Activated CD4-positive, alpha-beta memory T cell treated with anti-CD3 and anti-CD28 coated beads for 36 hours (primary cell): ENCODE measurements at places on chromosomes 13 and 19. TPM values are rescaled to one million over a fixed set of nuclear protein-coding genes. Genes with fewer than 3 reads are reported as not detected.
A peak's percentile ranks its signal among the peaks of the same experiment; 100 is the strongest.

The CCL25 gene
- total RNA-seq: not detected

The ONECUT3 gene
- not detected for total RNA-seq

The TIMM44 gene
- total RNA-seq: 68.5 TPM

The ADAMTSL5 gene
- total RNA-seq: 1.9 TPM

The KIR3DL1 gene
- total RNA-seq: not detected

DNA sequence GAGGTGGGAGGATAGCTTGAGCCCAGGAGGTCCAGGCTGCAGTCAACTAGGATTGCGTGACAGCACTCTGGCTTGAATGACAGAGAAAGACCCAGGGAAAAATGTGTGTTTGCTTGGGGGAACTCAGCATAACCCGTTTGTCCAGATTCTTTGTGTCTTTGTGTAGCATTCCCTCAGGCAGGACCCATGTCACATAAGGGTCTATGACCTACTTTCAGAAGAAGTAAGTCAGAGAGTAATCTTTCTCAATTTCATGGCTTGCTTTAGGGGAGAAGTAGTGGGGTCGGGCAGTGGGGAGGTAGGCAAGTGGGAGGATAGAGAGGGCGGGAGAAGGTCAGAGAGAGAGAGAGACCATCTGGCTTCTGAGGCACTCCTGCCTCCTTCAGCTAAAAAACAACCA is 11.9 kb upstream of the PSPC1 start:
- H3K27ac ChIP-seq: no peak overlapping the region
- H3K27me3 ChIP-seq: no peaks in the 10 kb centered on the region
- no peaks in the 10 kb centered on the region for H3K36me3 ChIP-seq
- H3K4me3 ChIP-seq: no peak overlapping the region
- no peak for DNase-seq
- H3K4me1 ChIP-seq: no peaks in the 10 kb centered on the region

- H3K36me3 ChIP-seq: no peaks in the 10 kb centered on the region
- H3K27me3 ChIP-seq: peaks cover 6% of the 10 kb centered on the region
- no peak overlapping the region for H3K4me3 ChIP-seq
Observed at GRCh38 chr13:109226631-109227030, 559.8 kb downstream of the IRS2 start.

GRCh38 chr19:1471515-1472160 is 7.4 kb downstream of the C19orf25 start:
- H3K4me3 ChIP-seq: no peak overlapping the region
- no peak overlapping the region for H3K27ac ChIP-seq
- peaks cover 9% of the 10 kb centered on the region for H3K4me1 ChIP-seq

- peaks cover 5% of the 10 kb centered on the region for H3K27me3 ChIP-seq
- no peak for DNase-seq
- H3K36me3 ChIP-seq: no peaks in the 10 kb centered on the region
- H3K27ac ChIP-seq: no peak overlapping the region
- no peak overlapping the region for H3K4me3 ChIP-seq
- H3K4me1 ChIP-seq: no peaks in the 10 kb centered on the region
Observed at GRCh38 chr13:111852725-111853518, 214.0 kb upstream of the SOX1 start.

- H3K36me3 ChIP-seq: no peaks in the 10 kb centered on the region
- no peaks in the 10 kb centered on the region for H3K4me1 ChIP-seq
- DNase-seq: peak; percentile 10
- no peak overlapping the region for H3K27ac ChIP-seq
- H3K27me3 ChIP-seq: no peaks in the 10 kb centered on the region
- H3K4me3 ChIP-seq: no peak overlapping the region
Observed at GRCh38 chr13:76723551-76724232, 162.5 kb downstream of the KCTD12 start.

DNA sequence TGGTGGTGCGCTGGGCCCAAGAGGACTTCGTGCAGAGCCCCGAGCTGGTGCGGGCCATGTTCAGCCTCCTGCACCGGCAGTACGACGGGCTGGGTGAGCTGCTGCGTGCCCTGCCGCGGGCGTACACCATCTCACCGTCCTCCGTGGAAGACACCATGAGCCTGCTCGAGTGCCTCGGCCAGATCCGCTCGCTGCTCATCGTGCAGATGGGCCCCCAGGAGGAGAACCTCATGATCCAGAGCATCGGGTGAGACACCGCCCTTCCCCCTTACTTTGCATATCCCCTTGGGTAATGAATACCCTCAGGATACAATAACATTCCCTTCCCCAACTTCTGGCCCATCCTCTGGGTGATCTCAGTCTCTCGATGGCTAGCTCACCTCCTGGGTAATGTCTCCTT is 60.9 kb downstream of the RYR1 start:
- no peaks in the 10 kb centered on the region for H3K4me1 ChIP-seq
- H3K36me3 ChIP-seq: peaks cover 12% of the 10 kb centered on the region
- peaks cover 11% of the 10 kb centered on the region for H3K27me3 ChIP-seq
- DNase-seq: no peak
- H3K4me3 ChIP-seq: no peak overlapping the region
- H3K27ac ChIP-seq: no peak overlapping the region

- DNase-seq: peak; percentile 34
- H3K4me3 ChIP-seq: no peak overlapping the region
- H3K36me3 ChIP-seq: no peaks in the 10 kb centered on the region
- peaks cover 11% of the 10 kb centered on the region for H3K4me1 ChIP-seq
- H3K27me3 ChIP-seq: peaks cover 20% of the 10 kb centered on the region
Observed at GRCh38 chr19:40530091-40530901, 46.4 kb upstream of the SHKBP1 start.

- DNase-seq: peak; percentile 65
- H3K4me1 ChIP-seq: peaks cover 27% of the 10 kb centered on the region
- no peaks in the 10 kb centered on the region for H3K36me3 ChIP-seq
- peak overlapping the region; percentile 26 for H3K27ac ChIP-seq
- peak overlapping the region; percentile 51 for H3K4me3 ChIP-seq
Observed at GRCh38 chr19:38543807-38544568, 73.8 kb downstream of the MAP4K1 start.

DNA sequence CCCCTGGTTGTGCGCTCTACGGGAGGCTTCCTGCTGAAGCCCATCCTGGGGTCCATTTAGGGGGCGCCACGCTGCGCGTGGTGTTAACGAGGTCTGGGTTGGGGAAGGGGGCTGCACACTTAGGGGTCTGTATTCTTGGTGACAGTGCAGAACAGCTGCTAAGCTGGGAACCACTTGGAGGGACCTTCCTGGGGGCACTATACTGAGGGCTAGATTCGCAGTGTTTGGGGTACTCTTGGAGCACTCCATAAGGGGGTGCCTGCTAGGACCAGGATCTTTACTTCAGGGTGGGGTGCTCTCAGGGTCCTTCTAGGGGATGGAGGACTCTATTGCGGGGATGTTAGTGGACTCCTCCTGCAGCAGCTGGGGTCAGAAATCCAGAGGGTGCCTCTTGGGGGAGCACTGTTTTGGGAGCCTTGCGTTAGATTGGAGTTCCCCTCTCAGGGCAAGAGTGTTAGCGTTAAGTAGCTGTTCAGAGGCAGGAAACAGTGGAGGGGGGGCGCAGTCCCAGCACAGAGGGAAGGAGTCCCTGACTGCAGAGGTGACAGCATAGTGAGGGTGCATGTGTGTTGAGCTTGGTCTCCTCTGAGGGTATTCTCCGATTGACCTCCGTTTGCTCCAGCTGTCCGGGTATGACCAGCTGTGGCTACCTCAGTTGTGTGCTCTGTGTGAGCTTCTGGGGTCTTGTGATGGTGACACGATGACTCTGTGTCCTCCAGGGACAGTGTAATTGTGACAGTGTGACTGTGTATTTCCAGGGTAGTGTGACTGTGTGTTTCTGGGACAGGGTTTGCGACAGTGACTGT is 1.1 kb downstream of the PDE4A start:
- peak; percentile 60 for DNase-seq
- peaks cover 3% of the 10 kb centered on the region for H3K36me3 ChIP-seq
- peaks cover 65% of the 10 kb centered on the region for H3K4me1 ChIP-seq
- peak overlapping the region; percentile 54 for H3K4me3 ChIP-seq

GRCh38 chr19:46944918-46945628 is 74.6 kb upstream of the NPAS1 start:
- peaks cover 36% of the 10 kb centered on the region for H3K4me1 ChIP-seq
- no peak overlapping the region for H3K4me3 ChIP-seq
- H3K27ac ChIP-seq: no peak overlapping the region
- H3K27me3 ChIP-seq: no peaks in the 10 kb centered on the region

DNA sequence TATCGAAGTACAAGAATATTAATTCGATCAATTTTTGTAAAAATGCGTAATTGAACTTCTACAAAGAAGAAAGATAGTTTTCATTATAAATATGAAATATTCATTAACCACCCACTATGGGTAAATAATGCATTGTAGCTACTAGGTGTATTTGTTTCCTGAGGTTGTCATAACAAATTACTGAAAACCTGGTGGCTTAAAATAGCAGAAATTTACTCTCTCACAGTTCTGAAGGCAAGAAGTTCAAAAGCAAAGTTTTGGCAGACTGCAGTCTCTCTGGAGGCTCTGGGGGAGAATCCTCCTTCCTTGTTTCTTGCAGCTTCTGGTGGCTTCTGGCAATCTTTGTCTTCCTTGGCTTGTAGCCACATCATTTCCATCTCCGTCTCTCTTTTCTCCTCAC is 99.2 kb upstream of the MIR17HG start:
- peaks cover 9% of the 10 kb centered on the region for H3K27me3 ChIP-seq
- no peak for DNase-seq
- no peak overlapping the region for H3K4me3 ChIP-seq
- H3K27ac ChIP-seq: no peak overlapping the region
- no peaks in the 10 kb centered on the region for H3K36me3 ChIP-seq

- no peak overlapping the region for H3K4me3 ChIP-seq
- DNase-seq: no peak
- H3K36me3 ChIP-seq: peaks cover 30% of the 10 kb centered on the region
- H3K27ac ChIP-seq: no peak overlapping the region
- no peaks in the 10 kb centered on the region for H3K27me3 ChIP-seq
- no peaks in the 10 kb centered on the region for H3K4me1 ChIP-seq
Observed at GRCh38 chr19:56091751-56092546, 29.1 kb downstream of the ZNF787 start.

DNA sequence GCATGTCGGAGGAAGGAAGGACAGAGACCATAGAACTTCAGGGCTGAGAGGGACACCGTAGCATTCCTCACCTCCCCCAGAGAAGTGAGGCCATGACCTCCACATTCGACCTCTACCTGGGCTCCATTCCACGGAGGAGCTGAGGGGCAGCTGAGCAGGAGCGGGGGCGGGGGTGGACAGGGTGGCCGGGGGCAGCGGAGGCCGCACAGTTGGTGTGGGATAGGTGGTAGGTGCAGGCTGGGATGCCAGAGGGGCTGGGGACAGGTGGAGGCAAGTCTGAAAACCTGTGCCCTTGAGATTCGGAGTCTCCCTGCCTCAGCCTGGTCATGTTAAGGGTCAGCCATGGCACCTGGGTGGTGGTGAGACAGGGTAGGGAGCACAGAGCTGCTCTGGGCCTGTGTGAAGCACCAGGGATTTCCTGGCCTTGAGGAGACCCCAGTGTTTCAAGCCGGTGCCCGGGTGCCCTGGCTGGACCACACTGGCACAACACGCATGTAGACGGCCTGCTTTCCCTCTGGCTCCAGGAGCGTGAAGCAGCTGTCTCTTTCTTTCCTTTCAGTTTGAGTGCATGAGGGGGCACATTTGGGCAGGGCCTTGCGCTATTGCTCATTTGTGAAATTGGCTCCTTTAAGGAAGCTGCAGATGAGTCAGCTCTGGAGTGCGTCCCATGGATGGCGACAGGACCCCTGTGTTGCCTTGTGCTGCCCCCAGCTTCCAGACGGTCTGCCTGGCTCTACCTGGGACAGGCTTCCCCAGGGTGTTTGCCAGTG is 51.8 kb downstream of the TSSK6 start:
- no peaks in the 10 kb centered on the region for H3K27me3 ChIP-seq
- DNase-seq: no peak
- H3K4me3 ChIP-seq: no peak overlapping the region
- peaks cover 36% of the 10 kb centered on the region for H3K36me3 ChIP-seq

GRCh38 chr19:19227217-19227616 is 15.5 kb downstream of the NCAN start:
- no peaks in the 10 kb centered on the region for H3K36me3 ChIP-seq
- no peaks in the 10 kb centered on the region for H3K4me1 ChIP-seq
- H3K4me3 ChIP-seq: no peak overlapping the region
- DNase-seq: no peak
- H3K27me3 ChIP-seq: peaks cover 17% of the 10 kb centered on the region

GRCh38 chr13:97423300-97424045 is 10.5 kb upstream of the RAP2A start:
- H3K27ac ChIP-seq: no peak overlapping the region
- peaks cover 2% of the 10 kb centered on the region for H3K27me3 ChIP-seq
- no peaks in the 10 kb centered on the region for H3K36me3 ChIP-seq
- H3K4me1 ChIP-seq: no peaks in the 10 kb centered on the region
- no peak overlapping the region for H3K4me3 ChIP-seq
- DNase-seq: no peak
